ENCODE measurements at places on chromosomes 12 and 14. TPM values are rescaled to one million over a fixed set of nuclear protein-coding genes. Genes with fewer than 3 reads are reported as not detected.

Gene DEGS2
- polyA plus RNA-seq = 18.2 TPM

Gene AMN
- 43.4 TPM for polyA plus RNA-seq

Gene RFX4
- 0.36 TPM for polyA plus RNA-seq

GRCh38 chr14:35385042-35385839 lies 19.3 kb downstream of the NFKBIA start:
- peak; percentile 65 for DNase-seq

- DNase-seq = no peak
Measured at GRCh38 chr12:116306506-116306905, 29.0 kb upstream of the MED13L start.

DNA sequence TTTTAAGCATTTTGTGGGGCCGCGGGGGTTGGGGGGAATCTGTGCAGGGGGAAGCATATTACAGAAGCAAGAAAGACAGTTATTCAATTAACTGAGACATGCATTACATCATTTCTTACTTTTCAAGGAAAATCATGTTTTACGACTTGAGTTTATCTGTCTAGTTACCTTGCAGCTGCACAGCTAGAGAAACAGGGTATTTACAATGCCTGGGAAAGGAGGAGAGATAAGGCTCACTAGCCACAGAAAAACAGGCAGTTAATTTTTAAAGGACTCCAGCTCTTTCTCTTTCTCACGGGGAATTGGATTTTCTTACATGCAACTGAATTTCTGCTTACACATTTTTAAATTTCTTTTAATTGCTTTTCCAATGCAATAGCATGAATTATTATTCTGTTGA lies 22.2 kb downstream of the FCF1 start:
- DNase-seq = no peak

Measured in left renal cortex interstitium (tissue), 4 donors.